ENCODE measurements at places on chromosomes 7 and 10. TPM values are rescaled to one million over a fixed set of nuclear protein-coding genes. Genes with fewer than 3 reads are reported as not detected.

- no peak for DNase-seq
Observed at GRCh38 chr7:108280136-108280535, 150.0 kb upstream of the LAMB4 start.

DNA sequence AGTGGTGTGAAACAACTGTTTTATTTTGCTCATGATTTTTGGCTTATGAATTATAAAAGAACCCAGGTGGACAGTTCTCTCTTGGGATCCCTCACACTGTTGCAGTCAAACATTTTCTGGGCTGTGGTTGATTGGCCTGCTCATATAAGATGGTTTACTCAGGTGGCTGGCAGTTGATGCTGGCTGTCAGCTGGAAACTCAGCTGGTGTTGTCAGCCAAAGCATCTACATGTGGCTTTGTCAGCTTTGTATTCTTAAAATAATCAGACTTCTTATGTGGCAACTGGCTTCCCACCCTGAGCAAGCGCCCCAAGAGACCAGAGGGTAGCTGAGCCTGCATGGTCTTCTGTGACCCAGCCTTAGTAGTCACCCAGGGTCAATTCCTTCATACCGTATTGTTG is 534.7 kb downstream of the NRG3 start:
- no peak for DNase-seq

- DNase-seq, result no peak
Observed at GRCh38 chr10:131312478-131312836, 936 bp upstream of the TCERG1L start.

DNA sequence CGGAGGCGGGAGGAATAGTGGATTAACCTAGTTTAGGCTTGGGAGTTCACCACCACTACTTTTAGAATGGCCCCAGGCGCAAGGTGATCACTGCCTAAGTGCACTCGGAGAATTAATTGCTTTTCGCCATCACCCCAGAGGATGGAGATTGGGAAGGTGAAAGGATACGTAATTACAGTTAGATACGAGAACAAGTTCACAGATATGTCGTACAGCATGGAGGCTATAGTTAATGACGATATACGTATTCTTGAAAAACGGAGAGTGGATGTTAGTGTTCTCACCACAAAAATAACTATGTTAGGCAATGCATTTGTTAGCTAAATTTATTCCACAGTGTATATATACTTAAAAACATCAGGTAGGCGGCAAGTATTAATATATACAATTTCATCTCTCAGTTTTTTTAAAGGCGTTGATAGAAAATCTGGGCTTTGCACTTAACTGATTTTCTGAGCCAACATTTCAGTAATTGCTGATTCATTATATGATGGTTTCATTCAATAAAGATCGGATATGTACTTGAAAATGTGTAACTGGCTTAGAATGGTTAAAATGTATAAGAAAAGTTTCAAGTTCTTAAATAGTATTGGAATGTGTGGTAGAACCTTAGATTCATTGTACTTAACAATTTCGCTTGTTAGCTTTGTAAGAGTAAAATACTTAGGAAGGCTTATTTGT is 683 bp downstream of the CDC123 start:
- no peak for DNase-seq

HTR5A gene
- total RNA-seq, result not detected

- DNase-seq, result no peak
Observed at GRCh38 chr7:151810441-151811232, 66.3 kb downstream of the PRKAG2 start.

GRCh38 chr10:34889004-34889869 is 74.1 kb upstream of the PARD3 start:
- no peak for DNase-seq

- DNase-seq, result no peak
Observed at GRCh38 chr10:19449860-19450259, 366.4 kb upstream of the PLXDC2 start.

GRCh38 chr7:155294511-155294778 is 3.2 kb upstream of the INSIG1 start:
- DNase-seq, result no peak

GRCh38 chr10:11449761-11450160 is 161.7 kb downstream of the USP6NL start:
- no peak for DNase-seq

- DNase-seq, result no peak
Observed at GRCh38 chr10:47369251-47369894, 14.7 kb downstream of the ZNF488 start.

DNA sequence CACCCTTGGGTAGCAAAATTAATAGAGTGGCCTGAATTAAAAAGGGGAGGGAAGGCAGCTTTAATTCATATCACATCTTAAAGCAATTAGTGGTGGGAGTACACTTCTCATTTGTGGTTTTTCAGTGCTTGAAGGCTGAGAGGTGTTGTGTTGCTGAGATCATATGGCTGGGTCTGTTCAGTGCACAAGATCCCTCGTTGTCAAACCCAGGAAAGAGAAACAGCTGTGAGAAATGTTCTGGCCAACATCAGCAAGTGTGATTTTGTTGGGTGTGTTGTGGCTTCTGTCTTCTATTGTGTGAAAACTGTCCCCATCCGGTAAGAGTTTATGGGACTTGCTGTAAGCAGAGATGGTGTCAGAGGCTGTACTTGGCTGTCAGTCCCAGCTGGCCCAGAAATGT is 197.9 kb upstream of the BMPER start:
- no peak for DNase-seq

GRCh38 chr10:84626397-84627087 is 298.2 kb downstream of the CCSER2 start:
- no peak for DNase-seq

DNA sequence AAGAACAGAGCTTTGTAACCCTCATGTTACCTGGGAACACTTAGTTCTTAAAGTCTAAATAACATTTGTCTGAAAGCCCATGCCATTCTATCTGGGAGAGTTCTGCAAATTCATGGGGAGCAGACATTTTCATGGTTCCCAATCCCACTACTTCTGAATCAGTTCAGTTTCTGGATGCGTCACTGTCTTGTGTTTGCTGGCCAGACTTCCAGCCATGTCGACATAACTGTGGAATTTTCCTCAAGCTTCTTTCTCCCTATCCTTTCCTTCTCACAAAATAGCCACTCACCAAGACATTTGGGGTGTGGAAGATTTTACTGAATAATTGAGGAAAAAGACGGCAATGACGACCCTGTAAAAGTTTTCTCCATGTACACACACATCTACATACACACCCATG is 272.5 kb downstream of the NEBL start:
- DNase-seq, result no peak

DNA sequence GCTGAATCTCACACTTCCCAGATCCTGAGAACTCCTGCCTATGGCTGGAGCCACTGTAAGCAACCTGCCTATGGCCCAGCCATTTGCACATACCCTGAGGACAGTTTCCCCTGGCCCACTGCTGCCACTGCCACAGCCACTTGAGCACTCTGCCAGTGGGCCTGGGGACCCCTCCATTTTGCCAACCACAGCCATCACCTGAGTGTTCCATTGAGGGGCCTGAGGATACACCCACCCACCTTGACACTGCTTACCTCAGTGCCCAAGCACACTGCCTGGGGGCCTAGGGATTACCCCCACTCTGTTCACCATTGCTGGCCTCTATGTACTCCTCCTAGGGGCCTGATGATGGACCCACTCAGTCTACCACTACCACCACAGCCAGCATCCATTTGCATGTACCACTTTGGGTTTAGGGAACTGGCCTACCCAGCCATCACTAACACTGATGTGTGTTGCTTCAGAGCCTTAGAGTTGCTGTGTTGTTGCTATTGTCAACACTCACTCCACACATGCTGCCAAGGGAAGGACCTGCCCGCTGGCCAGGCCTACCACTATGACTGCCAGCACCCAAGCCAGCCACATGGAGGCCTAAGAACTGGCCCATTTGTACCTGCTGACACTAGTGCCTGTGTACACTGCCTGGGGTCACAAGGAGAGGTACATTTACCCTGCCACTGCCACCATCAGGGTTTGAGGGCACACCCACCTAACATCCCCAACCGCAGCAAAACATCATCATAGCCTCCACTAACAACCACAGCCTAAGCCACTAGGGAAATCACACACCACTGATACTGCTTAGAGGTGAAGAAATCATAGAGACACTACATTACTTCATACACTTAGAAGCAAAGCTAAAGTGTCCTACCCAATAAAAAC is 45.9 kb upstream of the ANTXRL start:
- no peak for DNase-seq

GRCh38 chr7:116527521-116527920 is 2.7 kb downstream of the CAV1 start:
- DNase-seq, result no peak

BICC1 gene
- total RNA-seq, result not detected

GRCh38 chr7:105209870-105210269 is 178.9 kb downstream of the SRPK2 start:
- DNase-seq, result no peak

DNA sequence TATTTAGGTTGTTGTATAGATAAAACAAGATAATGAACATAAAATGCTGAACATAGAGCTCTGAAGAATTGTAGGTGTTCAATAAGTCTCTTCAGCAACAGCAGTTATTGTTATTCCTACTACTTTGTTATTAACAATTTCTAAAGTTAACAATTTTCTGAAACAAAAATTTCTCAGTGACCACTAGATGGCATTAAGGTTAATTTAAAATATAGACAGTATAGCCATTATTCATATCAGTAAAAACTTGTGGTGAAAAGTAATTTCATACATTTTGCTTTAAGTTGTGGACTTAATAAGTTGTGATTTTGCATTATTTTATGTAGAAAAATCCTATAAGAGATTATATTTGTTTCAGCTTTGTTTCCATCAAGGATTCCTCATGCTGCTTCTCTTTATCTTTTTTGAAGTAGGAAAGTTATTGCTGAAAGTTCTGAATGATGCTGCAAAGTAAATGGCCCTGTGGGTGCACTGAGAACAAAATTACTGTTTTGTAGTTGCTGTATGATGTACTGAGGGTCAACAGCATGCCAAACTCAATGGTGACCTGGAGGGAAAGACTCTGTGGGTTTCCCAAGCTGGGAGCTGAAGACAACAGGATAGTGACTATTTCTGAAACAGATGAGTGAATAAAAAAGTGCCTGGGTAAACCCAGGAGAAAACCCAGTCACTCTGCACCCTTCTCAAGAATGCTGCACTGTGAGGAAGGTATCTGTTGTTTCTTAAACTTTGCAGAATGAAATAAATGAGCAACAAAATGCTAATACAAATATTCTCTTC is 253.6 kb downstream of the KIF20B start:
- DNase-seq, result no peak

DNA sequence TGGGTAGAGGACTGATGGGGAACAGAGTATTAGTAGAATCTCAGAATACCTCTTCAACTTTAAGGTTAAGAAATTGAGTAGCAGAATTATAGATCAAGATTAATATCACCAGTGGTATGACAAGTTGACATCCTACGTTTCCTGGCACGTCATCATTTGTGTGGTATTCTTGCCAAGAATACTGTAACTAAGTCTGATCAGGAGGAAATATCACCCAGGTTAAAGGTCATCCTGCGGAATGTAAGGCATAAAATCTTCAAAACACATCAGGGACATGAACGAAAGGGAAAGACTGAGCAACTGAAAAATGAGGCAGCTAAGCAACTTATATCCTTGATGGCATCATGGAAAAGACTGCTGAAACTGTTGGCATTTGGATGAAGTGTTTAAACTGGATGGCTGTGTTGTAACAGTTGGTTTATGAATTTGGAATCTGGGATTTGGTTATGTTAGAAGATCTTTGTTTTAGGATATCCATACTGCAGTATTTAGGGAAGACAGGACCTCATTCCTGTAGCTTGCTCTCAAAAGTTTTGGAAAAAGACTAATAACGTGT is 86.1 kb downstream of the TRIM24 start:
- no peak for DNase-seq

GRCh38 chr10:93259126-93259525 is 185.4 kb downstream of the CYP26A1 start:
- no peak for DNase-seq

DNA sequence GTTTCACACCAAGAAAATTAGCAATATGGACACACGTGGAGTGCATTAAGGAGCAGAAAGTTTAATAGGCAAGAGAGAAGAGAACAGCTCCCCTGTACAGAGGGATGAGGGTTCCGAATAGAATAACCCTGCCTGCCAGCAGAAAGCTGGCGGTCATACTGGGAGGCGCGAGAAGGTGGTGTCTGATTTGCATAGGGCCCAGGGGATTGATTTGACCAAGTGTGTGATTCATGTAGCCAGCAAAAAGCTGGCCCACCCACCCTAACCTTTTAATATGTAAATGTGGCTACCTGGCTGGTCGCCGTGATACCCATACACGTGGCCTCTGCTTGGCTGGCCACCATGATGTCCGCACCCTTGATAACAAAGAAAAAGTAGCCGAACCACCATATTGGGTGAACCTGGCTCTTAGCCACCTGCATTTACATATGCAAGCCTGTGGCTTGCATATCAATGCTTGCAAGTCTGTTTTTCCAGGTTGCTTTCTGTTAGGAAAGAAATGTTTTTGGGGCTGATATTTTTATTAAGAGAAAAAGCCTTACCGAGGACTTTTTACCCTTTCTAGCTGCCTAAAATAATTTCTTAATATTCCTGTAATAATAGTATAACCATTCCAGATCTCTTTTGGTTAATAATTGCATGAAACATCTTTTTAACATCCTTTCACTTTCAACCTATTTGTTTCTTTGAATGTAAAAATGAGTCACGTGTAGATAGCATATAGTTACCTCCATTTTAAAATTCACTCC is 20.5 kb upstream of the VWDE start:
- DNase-seq, result no peak

SLC16A12 gene
- 0.04 TPM for total RNA-seq

GRCh38 chr10:44733501-44734488 is 177.3 kb upstream of the TMEM72 start:
- no peak for DNase-seq

GCK gene
- 0.11 TPM for total RNA-seq

- DNase-seq, result no peak
Observed at GRCh38 chr7:139753081-139753692, 24.6 kb downstream of the HIPK2 start.

DNA sequence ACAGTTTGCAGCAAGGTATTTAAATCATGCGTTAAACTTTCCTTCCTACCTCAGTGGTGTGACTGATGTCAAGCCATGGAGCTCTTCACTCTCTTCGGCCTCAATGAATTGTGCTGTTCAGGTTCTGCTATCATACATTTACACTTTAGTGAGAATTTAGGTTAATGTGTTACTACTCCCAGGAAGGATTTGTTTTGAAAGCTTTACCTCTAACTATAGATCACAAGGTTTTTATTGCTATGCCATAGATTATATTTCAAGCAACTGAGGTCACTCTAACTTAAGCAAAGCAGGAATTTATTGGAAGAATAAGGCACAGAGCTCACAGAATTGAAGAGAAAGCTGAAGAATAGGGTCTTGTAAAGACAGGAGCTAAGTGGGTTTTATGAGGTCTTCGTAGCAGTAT is 11.0 kb upstream of the ADD3 start:
- DNase-seq, result no peak

DNA sequence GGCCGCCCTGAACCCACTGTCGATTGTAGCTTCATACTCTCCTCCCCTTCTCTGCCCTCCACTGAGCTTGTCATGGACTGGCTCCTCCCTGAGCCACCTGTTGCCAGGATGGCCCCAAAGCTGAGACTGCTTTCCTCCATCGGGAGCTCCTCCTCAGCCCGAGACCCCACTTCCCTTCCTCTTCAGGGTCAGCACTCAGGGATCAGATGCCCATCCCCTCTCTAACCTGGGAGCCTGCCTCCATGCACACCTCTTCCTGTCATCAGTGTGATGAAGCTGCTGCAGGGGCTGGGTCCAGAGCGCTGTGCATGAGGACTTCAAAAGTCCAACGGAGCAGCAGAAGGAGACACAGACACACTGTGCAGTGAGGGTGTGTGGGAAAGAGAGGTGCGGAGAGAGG is 201.1 kb downstream of the WDR37 start:
- no peak for DNase-seq

Data from K562 (cell line).